Stimulated activated CD4-positive, alpha-beta T cell treated with anti-CD3 and anti-CD28 coated beads, TNF-alpha, amount 100 ng/mL, for 4 hours (primary cell): ENCODE measurements at places on chromosomes 16 and 17.
A peak's percentile ranks its signal among the peaks of the same experiment; 100 is the strongest.

- DNase-seq: peak; percentile 10
These were observed 122.1 kb downstream of the SKAP1 start for GRCh38 chr17:48307814-48308411.

DNA sequence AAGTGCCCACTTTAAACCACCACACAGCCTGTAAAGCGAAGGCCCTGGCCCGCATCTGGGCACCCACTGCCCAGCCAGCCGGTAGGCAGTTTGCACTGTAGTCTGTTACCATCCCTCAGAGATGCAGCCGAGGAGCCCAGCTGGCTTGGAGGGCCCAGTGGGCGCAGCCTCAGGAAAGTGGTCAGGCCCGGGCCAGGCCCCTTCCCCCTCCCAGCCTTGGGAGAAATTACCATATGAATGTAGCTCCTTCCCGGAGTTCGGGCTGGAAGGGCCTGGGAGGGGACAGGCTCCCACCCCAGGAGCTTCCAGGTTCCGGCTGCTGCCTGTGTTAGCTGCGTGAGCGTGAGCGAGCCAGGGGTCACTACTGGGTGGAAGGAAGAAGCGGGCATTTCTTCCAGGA lies 325.4 kb downstream of the SEC14L1 start:
- DNase-seq: no peak

GRCh38 chr17:81032641-81033480 lies 2.1 kb upstream of the BAIAP2 start:
- no peak for DNase-seq

- no peak for DNase-seq
These were observed 231.1 kb downstream of the SOX9 start for GRCh38 chr17:72351884-72352346.

DNA sequence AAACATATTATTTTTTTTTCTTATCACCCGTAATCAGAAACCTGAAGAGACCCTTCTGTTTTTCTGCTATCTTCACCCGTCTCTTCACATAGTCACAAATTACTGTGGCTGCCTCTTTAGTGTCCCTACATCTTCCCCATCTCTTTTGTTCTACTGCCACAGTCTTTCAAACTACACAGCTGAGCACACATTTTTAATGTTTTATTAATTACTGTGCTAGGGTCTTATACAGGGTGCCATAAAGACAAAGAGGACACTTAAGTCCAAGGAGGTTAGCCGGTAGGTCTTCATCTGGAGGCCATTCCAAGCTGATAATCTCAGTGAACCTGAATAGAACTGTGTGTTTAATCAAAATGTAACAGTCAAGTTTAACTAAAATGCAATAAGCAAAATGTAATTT lies 20.7 kb downstream of the CNTNAP4 start:
- no peak for DNase-seq

DNA sequence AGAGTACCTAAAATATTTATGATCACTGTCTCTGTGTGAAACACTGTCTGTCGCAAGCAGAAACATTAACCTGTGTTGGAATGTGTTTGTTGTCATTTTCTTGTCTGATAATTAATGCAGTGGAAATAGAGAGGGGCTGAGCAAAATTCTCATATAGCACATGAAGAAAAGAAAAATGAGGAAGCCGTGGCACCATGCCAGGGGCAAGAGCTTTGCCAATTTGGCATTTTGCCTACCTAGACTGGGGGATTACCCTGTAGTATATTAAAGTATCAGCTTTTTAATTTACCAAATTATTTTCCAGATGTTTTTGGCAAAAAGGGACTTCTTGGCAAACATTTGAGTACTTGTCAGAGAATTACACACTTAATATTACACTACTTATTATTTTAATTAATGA lies 1326.6 kb upstream of the GOT2 start:
- DNase-seq: no peak

GRCh38 chr16:28292731-28293600 lies 641 bp downstream of the SBK1 start:
- DNase-seq: no peak

GRCh38 chr16:57231821-57232350 lies 13.2 kb upstream of the ARL2BP start:
- DNase-seq: no peak

DNA sequence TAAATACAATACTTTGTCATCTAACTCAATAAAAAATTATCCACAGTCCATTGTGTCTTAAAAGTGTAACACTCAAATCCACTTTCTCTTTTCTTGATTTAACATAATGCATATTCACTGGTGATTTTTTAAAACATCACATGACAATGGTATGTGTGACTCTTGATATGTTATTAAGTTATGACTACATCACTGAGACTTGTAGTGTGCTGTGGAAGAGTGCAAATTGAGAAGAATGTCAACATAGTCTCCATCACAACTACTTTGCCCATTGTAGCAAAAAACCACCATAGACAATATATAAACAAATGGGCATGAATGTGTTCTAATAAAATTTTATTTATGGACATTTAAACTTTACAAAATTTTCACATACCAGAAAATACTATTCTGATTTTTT lies 380.7 kb upstream of the PMFBP1 start:
- DNase-seq: no peak

GRCh38 chr16:72500545-72500944 lies 328.6 kb upstream of the PMFBP1 start:
- no peak for DNase-seq

GRCh38 chr16:89505204-89506112 lies 2.7 kb upstream of the SPG7 start:
- peak; percentile 76 for DNase-seq

DNA sequence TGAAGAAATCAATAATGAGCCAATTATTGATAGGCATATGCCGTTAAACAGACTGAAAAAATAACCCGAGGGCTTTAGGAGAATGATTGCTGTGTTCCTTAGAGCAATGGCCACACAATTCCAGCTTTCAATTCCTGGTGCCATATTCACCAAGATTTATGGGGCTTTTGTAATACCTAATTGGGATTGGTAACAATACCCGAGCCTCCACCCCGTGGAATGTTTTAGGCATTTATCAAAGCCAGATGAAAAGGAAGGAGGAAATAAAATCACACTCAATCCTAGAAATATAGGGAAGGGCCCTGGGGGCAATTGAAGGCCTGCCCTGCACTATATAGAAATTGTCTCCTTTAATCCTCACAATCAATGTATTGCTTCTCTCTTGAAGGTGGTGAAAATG lies 42.1 kb upstream of the MLYCD start:
- no peak for DNase-seq

GRCh38 chr17:17144916-17145665 lies 61.0 kb downstream of the PLD6 start:
- no peak for DNase-seq

DNA sequence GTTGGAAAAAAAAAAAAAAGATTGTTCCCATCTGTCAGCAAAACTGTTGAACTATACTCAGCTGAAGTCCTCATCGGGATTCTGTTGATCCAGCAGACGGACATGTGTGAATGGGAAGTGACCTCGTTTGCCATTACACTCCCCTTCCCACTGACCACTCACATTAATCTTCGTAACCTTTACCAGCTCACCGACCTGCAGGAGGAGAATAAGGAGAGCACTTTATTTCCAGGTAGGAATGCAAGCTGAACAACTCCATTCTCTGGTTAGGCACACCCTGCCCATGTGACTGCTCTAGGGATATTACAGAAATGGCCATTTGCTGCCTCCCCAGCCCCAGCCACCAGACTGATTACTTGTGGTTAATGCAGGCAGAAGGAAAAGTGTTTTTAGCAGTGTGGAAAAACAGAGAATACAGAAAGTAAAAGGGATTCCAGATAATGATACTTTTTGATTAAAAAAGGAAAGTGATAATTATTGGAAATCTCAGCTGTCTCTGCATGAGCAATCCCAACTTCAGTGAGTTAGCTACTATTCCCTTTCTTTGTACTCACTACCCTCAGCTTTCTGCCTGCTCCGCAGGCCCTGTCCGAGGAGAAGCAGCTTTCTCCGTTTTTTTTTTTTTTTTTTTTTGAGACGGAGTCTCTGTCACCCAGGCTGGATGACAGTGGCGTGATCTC lies 23.6 kb upstream of the YWHAE start:
- DNase-seq: no peak

DNA sequence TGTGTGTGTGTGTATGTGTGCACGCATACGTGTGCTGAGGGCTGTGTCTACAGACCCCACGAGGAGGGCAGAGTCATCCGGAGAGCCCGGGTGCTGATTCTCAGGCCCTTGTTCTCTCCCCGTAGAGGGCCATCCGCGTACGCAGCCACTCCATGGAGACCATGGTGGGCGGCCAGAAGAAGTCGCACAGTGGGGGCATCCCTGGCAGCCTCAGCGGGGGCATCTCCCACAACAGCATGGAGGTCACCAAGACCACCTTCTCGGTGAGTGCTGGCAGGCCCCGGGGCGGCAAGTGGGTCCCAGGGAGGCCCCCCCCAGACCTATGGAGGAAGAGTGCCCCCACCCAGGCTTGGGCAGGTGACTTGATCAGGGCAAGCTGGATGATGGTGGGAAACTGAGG lies 45.5 kb downstream of the OR1D5 start:
- DNase-seq: no peak

DNA sequence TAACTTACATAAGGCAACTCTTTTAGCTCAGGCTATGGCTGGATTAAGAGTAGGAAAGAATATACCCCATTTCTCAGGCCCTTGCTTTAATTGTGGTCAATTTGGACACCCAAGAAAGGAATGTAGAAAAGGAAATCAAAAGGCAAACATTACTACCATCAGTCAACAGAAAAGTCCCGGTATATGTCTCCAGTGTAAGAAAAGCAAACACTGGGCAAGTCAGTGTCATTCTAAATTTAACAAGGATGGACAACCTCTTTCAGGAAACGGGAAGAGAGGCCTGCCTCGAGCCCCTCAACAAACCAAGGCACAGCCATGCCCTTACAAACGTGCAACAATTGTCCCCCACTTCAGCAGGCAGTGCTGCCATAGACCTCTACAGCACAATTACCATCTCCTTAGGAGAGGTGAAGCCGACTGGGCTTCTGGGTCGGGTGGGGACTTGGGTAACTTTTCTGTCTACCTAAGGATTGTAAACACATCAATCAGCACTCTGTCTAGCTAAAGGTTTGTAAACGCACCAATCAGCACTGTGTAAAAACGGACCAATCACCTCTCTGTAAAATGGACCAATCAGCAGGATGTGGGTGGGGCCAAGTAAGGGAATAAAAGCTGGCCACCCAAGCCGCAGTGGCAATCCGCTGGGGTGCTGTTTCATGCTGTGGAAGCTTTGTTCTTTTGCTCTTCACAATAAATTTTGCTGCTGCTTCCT lies 12.4 kb downstream of the MRPL58 start:
- DNase-seq: no peak

GRCh38 chr17:64020056-64020766 lies at the start of gene ICAM2:
TSS of gene ICAM2 (minus strand) at chr17:64020633. CDS start at chr17:64006691, 13,942 bp downstream.
- peak; percentile 81 for DNase-seq

DNA sequence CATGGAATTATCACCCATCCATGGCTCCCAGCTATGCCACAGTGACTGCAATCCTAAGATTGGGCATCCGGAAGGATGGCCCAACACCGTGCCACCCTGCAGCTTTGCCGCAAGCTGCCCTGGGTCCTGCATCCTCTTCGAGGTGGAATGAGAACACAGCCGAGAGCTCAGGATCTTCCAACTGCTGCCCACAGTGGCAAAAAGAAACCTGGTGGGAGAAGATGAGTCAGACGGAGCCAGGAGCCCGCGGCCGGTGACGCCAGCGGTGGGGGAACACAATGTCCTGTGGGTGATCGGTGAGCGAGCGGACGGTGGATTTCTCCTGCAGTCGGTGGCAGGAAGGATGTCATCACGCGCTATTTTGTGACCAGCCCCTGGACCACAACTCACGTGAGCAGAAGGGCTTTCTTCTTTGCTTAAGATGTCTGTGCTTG lies 20.1 kb downstream of the CD7 start:
- no peak for DNase-seq

DNA sequence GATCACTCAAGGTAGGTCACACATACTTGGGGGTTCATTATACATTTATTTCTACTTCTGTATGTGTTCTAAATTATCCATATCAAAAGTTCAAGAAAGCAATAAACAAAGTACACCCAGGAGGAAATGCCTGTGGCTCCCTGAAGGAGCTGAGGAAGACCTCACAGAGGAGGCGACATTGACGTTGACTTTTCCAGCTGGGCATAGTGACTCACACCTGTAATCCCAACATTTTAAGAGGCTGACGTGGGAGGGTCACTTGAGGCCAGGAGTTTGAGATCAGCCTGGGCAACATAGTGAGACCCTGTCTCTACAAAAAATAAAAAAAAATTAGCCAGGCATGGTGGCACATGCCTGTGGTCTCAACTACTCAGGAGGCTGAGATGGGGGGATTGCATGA lies 16.3 kb downstream of the ITGAD start:
- DNase-seq: no peak

DNA sequence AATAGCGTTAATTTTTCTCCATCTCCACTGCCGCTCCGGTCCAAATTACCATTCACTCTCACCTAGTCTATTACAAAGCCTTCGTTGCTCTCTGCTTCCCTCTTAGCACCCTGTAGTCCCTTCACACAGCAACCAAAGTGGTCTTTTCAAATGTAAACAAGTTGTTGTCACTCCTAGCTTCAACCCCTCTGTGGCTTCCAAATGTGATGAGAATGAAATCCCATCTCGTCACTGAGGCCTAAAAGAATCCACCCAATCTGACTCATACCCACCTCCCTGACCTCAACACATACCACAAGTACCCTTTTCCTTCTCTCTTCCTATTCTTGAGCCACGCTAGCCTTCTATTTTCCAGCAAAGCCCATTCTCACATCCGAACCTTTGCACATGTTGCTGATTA lies 2.2 kb upstream of the PELP1 start:
- no peak for DNase-seq

DNA sequence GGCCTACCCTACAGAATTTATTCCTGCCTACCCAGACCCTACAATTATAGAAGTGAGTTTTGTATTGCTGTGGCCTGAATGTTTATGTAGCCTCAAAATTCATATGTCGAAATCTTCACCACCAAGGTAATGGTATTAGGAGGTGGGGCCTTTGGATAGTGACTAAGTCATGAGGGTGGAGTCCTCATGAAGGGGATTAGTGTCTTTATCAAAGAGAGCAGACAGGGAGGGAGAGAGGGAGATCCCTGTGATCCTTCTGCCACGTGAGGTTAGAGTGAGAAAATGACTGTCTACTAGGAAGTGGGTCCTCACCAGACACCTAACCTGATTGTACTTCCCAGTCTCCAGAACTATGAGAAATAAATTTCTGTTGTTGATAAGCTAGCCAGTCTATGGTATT lies 981 bp upstream of the DUXB start:
- no peak for DNase-seq

GRCh38 chr17:7383742-7384488 lies 3.0 kb downstream of the TNK1 start:
- DNase-seq: peak; percentile 55

DNA sequence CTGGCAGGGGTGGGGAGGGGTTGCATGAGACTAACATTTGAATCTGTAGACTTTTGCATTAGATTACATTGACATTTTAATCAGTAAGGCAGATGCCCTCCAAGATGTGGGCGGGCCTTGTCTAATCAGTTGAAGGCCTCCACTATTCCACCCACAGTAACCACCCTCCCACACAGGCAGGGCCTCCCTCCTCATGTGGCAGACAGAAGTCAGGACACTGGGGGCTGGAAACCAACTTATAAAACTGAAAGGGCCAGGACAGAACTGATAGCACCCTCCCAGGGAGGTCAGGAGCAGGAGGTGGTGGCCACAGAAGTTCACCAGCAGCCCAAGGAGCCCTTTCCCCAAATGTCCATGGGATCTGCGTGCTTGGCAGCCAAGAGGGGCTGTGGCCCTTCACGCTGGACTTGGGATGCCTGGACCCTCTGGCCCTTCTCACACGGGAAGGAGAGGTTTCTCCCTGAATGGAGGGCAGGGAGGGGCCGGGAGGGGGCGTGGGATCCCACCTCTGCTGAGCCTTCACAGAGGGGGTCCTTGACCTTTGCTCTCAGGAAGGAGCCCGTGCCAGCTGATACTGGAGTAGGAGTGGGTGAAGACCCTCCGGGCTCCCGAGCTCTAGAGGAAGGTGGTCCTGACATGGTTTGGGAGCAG lies 4.6 kb downstream of the PYCR1 start:
- DNase-seq: no peak
